ENCODE measurements at places on chromosomes 13 and 19. TPM values are rescaled to one million over a fixed set of nuclear protein-coding genes. Genes with fewer than 3 reads are reported as not detected.

The C19orf33 gene
- 2.7 TPM for total RNA-seq

DNA sequence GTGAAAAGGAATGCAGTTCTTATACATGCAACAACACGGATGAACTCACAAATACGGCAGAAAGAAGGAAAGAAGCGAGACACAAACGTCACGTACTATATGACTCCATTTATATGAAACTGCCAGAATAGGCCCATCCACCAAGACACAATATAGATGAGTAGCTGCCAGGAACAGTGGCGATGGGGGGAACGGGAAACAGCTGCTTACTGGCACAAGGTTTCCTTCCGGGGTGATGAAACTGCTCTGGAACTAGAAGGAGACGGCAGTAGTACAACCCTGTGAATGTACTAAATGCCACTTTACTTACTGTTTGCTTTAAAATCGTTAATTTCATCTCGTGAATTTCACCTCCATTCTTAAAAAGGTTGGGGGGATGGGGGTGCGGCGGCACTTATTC is 28.9 kb downstream of the MLLT1 start:
- H3K27ac ChIP-seq, result peak overlapping the region; percentile 50
- H3K4me1 ChIP-seq, result peaks cover 6% of the 10 kb centered on the region
- peaks cover 29% of the 10 kb centered on the region for H3K36me3 ChIP-seq

DNA sequence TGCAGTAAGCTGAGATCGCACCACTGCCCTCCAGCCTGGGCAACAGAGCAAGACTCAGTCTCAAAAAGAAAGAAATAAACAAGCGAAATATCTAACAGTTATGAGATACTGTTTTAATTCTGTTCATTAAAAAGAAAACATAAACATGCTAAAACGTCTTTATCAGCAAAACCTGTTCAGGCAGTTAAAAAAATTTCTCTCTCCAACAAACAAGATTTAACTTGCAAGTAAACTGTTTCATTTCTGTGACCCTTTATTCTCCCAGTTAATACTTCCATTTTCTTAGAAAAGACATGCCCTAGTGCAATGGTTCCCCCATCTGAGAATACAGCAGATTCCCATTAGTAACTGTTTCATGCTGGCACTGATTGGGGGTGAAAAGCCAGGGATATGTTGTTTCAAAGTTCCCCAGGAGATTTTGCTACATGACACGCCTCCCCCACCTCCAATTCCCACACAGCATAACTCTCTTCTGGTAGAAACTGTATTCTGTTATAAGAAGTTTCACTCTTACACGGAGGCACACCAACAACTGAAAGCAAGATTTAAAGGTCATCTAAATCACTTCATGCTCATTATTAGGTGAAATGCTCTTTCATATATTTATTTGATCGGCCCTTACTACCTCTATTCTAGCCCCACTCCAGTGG is 24.4 kb downstream of the ELF1 start:
- H3K4me3 ChIP-seq, result no peak overlapping the region
- H3K27ac ChIP-seq, result no peak overlapping the region
- peaks cover 2% of the 10 kb centered on the region for H3K27me3 ChIP-seq
- peaks cover 11% of the 10 kb centered on the region for H3K4me1 ChIP-seq

DNA sequence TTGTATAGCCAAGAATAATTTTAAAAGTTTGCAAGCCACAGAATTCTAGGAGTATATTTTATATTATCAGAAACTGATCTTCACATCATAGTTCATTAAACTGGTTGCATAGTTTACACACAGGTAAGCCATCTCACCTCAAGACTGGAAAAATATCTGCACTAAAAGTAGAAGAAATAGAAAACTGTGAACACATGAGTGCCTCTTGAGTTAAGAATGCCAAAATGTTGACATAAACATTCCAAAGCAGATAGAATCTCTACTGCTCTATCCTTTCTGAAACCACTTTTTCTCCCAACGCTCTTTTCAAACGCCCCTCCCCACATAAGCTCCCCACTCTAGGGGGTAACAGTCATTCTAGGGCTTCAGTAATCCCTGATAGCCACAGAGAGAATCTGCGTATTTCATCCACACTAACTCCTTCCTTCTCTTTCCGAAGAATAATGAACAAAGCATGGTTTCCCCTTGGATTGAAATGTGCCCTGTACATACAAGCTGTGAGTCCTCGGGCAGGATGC is 201.5 kb downstream of the IRS2 start:
- no peaks in the 10 kb centered on the region for H3K36me3 ChIP-seq
- peaks cover 2% of the 10 kb centered on the region for H3K27me3 ChIP-seq
- H3K4me3 ChIP-seq, result no peak overlapping the region
- peaks cover 11% of the 10 kb centered on the region for H3K4me1 ChIP-seq

- no peak for DNase-seq
- peaks cover 3% of the 10 kb centered on the region for H3K27me3 ChIP-seq
- no peak overlapping the region for H3K4me3 ChIP-seq
- H3K4me1 ChIP-seq, result no peaks in the 10 kb centered on the region
- no peak overlapping the region for H3K27ac ChIP-seq
Observed at GRCh38 chr13:36804588-36804987, 14.4 kb upstream of the RFXAP start.

DNA sequence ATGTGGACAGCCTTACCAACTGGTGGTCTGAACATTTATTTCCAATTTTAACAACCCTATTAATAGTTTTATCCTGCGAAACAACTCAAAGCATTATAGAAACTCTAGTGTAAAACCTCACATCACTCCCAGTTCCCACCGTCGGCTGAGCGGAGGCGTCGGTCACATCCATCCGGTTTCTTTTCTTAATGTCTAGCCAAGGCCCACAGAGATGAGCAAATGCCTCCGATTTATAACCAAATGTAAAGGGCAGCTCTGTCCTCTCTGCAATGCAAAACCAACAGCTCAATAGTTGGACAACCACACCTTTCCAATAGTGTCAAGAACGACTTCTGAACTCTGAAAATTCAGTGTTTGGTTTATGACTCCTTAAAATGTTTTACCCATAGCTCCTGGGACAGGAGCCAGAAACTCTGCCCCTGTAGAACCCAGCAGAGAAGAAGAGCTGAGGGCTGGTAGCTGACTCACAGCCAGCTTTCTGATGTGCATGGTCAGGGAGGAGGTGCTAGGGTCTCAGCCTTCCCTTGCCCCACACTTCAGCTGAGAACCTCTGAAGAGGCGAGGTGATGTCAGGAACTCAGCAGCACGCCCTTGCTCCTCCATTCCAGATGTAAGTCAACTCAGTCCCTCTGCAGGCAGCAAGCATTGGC is 90.2 kb upstream of the UQCRFS1 start:
- H3K27me3 ChIP-seq, result peaks cover 2% of the 10 kb centered on the region
- H3K4me1 ChIP-seq, result no peaks in the 10 kb centered on the region
- no peak overlapping the region for H3K27ac ChIP-seq
- no peaks in the 10 kb centered on the region for H3K36me3 ChIP-seq

The ACP5 gene
- total RNA-seq, result 0.95 TPM

The DHPS gene
- total RNA-seq, result 55.3 TPM

DNA sequence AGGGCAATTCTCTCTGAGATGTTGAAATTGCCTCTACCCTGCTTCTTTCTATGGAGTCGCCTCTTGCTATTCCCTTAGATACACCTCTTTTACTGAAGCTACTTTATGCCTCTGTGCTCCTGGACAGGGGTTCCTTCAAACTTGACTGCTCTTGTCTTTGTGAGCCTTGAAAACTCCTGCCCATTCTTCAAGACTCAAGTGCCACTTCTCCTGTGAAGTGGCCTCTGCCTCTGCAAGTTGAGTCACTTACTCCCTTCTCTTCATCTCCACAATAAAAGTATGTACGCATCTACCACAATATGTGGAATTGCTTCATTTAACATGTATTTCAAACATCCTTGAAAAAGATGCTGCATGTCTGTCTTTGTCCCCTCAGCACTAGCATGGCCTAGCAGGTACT is 66.0 kb upstream of the TPP2 start:
- no peak overlapping the region for H3K4me3 ChIP-seq
- H3K27ac ChIP-seq, result no peak overlapping the region

- H3K27me3 ChIP-seq, result peaks cover 5% of the 10 kb centered on the region
- peaks cover 17% of the 10 kb centered on the region for H3K36me3 ChIP-seq
- H3K27ac ChIP-seq, result no peak overlapping the region
- no peak for DNase-seq
- H3K4me3 ChIP-seq, result no peak overlapping the region
- no peaks in the 10 kb centered on the region for H3K4me1 ChIP-seq
Observed at GRCh38 chr19:22326219-22326618, 40.0 kb downstream of the ZNF729 start.

The LILRA5 gene
- total RNA-seq, result not detected

The KLK1 gene
- total RNA-seq, result 2.7 TPM

The ILF3 gene
- total RNA-seq, result 330 TPM

DNA sequence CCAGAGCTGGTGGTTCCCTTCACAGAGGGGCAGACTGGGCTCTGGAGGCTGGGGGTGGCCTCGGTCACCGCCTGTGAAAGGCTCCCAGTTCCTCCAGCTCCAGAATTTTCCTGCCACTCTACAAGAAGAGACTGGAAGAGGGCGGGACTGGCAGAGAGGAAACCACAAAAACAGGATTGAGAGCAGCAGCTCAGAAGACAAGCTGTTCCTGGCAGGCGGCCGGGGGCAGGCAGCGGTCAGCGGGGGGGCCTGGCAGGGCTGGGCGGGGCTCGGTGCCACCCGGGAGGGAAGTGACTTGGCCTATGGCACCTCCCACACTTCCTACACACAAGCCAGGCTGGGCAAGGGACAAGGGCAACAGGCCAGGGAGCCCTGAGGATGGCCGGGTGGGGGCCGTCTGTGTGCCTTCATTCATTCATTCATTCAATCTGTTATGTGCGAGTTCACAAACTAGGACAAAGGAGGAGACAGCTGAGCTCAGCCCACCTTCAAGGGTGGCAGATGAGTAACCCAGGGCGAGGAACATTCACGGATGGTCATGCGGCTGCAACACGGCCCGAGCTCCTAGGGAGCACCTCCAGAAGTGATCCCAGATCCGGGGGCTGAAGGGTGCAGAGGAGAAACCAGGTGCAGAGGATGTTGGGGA is 16.9 kb upstream of the BTBD2 start:
- no peak overlapping the region for H3K4me3 ChIP-seq
- H3K27me3 ChIP-seq, result peaks cover 3% of the 10 kb centered on the region
- H3K36me3 ChIP-seq, result peaks cover 3% of the 10 kb centered on the region
- peak; percentile 45 for DNase-seq
- H3K27ac ChIP-seq, result peak overlapping the region; percentile 52

GRCh38 chr13:58579468-58579867 is 947.9 kb downstream of the PCDH17 start:
- no peak overlapping the region for H3K27ac ChIP-seq
- H3K4me3 ChIP-seq, result no peak overlapping the region
- H3K27me3 ChIP-seq, result no peaks in the 10 kb centered on the region
- peaks cover 7% of the 10 kb centered on the region for H3K36me3 ChIP-seq
- H3K4me1 ChIP-seq, result peaks cover 3% of the 10 kb centered on the region

GRCh38 chr13:46010148-46010547 is 42.4 kb downstream of the ZC3H13 start:
- H3K27ac ChIP-seq, result no peak overlapping the region
- no peaks in the 10 kb centered on the region for H3K4me1 ChIP-seq
- H3K27me3 ChIP-seq, result no peaks in the 10 kb centered on the region

The CEACAM4 gene
- total RNA-seq, result not detected

The UPK1A gene
- not detected for total RNA-seq

DNA sequence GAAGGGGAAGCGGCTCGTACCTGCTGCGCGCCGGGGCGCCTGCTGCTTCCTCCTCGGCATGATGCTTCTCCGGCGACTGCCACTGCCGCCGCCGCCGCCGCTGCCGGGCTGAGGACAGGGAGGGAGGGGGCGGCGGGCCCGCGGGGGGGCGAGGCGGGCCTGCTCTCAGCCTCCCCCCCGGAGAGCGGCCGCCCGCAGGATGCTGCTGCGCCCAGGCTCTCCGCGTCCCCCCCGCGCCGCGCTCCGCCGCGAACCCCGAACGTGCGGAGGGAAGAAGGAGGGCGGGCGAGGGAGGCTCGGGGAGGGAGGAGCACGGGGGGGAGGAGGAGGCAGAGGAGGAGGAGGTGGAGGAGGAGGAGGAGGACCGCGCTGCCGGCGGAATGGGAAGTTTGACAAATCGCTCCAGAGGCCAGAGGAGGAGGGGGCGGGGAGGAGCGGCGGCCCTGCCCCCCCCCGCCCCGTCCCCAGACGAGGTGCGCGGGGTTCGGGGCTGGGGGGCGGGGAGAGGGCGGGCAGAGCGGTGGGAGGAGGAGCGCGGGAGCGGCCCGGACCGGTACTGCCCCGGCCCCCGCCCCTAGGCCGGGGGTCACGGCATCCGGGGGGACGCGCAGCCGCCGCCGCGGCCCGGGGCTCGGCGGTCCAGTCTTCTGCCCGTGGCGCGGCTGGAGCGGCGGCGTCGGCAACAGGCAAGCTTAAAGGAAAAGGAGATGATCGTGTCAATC is at the start of gene TSHZ3:
Gene TSHZ3 (minus strand): TSS at position 277 of the 722 bp plus-strand sequence. CDS start 217 bp downstream, at position 60.
- H3K27ac ChIP-seq, result peak within 1 kb of the TSS; percentile 65
- H3K27me3 ChIP-seq, result peaks cover 19% of the 10 kb centered on the region
- peak; percentile 67 for DNase-seq
- peaks cover 26% of the 10 kb centered on the region for H3K4me1 ChIP-seq
- H3K36me3 ChIP-seq, result no peaks in the 10 kb centered on the region

DNA sequence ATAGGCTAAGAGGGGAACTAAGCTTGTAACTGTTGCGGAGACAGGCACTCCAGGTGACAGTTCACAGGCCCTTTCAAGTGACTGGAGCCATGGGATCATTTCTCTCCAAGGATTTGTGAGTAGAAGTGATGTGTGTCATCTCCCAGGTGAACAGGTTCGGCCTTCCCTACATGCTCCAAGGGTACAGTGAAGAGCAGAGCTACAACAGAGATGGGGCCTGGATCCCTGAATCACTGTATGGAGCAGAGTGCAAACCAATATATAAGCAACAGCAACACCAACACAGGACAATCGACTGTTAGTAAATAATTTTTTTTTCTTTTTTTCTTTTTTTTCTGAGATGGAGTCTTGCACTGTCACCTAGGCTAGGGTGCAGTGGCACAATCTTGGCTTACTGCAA is 15.0 kb downstream of the ZSCAN18 start:
- no peak overlapping the region for H3K4me3 ChIP-seq
- H3K27me3 ChIP-seq, result peaks cover 14% of the 10 kb centered on the region
- DNase-seq, result no peak
- H3K36me3 ChIP-seq, result peaks cover 36% of the 10 kb centered on the region
- H3K27ac ChIP-seq, result no peak overlapping the region

The GRIN2D gene
- 25.2 TPM for total RNA-seq
